ENCODE measurements at places on chromosomes 6 and 20. TPM values are rescaled to one million over a fixed set of nuclear protein-coding genes. Genes with fewer than 3 reads are reported as not detected.

GRCh38 chr20:56697476-56697875, 68.4 kb downstream of the TFAP2C start:
- no peak for DNase-seq

DNA sequence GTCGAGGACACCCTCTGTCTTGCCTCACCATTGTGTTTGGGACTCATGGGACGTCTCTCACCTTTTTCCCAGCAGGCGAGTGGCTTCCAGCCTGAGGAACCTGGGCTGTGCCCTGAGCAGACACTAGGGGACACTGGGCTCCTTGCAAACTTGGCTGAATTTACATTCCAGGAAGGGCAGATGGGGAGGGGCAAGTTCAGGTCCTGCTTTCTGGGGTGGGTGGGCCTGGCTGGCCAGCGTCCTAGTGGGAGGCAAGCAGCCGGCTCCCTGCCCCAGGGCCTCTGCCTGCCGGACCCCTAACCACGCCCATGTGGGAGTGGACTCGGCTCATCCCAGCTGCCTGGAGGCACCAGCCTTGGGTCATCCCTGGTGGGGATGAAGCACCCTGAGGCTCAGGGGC, 48.2 kb upstream of the MLN start:
- no peak for DNase-seq

Gene NR2E1
- not detected for total RNA-seq

- DNase-seq = no peak
Observed at GRCh38 chr6:40669343-40669742, 82.2 kb upstream of the LRFN2 start.

DNA sequence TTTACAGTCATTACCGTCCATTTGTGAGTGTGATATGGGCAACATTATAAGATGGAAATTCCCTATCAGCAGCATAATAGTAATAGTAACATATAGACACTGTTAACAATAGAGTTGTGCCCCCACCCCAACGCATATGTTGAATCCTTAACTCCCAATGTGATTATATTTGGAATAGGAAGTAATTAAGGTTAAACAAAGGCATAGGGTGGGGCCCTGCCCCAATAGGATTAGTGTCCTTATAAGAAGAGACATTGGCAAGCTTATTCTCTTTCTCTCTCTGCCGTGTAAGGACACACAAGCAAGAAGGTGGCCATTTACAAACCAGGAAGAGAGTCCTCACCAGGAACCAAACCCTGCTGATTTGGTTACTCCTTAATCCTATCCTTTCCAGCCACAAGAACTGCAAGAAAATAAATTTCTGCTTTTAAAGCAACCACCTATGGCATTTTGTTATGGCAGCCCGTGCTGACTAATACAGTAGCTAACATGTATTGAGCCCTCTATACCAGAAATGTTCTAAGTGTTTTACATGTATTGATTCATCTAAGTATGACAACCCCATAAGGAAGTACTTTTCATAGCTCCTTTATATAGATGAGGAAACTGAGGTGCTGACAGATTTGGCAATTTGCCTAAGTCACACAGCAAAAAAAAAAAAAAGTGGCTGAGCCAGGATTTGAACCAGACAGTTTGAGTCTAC, 114.2 kb downstream of the BCAS1 start:
- DNase-seq = no peak

DNA sequence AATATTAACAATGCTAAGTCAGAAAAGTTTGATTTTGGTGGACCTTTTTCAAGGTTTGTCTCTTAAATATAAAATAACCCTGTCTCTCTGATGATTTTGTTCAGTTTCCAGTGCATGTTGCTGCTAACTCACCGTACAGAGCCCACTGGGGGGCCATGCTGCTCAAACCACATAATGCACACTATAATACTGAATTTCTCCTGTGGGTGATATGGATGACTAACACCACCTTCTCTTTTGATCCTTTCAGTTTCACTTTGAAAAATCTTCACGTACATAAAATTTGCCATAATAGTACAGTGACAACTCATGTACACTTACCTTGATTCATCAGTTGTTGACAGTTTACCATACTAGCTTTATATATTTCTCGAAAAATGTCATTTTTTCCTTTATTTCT, 506.6 kb upstream of the MAN1A1 start:
- no peak for DNase-seq

Gene AVP
- not detected for total RNA-seq
